ENCODE measurements at places on chromosomes 4 and X.

GRCh38 chr4:41215969-41216293 is 1.6 kb upstream of the APBB2 start:
- no peak for DNase-seq

DNA sequence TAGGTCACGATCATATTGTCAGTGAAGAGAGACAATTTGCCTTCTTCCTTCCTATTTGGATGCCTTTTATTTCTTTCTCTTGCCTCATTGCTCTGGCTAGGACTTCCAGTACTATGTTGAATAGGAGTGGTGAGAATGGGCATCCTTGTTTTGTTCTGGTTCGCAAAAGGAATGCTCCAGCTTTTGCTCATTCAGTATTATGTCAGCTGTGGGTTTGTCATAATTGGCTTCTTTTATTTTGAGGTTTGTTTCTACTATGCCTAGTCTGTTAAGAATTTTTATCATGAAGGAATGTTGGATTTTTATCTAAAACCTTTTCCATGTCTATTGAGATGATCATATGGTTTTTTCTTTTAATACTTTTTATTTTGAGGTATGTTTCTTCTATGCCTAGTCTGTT is 152.3 kb upstream of the MAD2L1 start:
- DNase-seq, result no peak

- DNase-seq, result no peak
Observed at GRCh38 chr4:138241281-138242075, 671 bp downstream of the SLC7A11 start.

- no peak for DNase-seq
Observed at GRCh38 chrX:69603566-69604194, 12.2 kb upstream of the EDA start.

DNA sequence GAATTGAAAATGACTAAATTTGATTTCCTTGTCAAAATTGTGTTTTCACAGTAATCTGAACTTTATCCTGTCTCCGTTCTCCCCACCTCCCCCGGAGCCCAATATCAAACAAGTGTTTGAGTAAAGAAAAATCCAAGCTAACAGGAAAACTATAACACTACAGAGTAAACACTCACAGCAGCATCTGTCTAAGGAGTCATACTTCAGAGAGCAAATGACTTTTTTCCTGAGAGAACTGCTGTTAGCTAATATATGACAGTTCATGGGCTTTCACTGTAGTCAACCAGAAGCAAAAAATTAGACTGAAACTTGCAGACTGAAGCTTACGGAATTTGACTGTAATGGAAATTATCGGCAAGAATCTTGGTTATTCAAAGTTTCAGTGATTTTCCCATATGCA is 321.7 kb downstream of the ANKRD50 start:
- no peak for DNase-seq

DNA sequence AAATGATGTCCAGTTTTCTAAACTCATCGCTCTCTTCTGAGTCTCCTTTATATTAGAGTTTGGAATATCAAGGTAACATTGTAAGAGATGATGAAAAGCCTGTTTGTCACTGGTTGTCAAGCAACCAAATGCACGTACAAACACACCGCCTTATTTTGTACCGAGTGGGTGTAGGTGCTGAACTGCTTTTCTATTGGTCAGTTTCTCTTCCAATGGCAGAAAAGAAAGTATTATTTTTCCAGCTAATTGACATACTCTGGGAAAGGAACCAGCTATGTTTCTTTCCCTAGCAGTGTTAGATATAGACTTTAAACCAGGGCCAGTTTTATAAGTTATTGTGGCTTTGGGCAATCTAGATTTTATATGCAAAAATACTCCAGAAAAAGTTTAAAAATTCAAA is 6.6 kb upstream of the PPM1K start:
- DNase-seq, result no peak

GRCh38 chr4:144903953-144904711 is 193.9 kb downstream of the ANAPC10 start:
- DNase-seq, result no peak

DNA sequence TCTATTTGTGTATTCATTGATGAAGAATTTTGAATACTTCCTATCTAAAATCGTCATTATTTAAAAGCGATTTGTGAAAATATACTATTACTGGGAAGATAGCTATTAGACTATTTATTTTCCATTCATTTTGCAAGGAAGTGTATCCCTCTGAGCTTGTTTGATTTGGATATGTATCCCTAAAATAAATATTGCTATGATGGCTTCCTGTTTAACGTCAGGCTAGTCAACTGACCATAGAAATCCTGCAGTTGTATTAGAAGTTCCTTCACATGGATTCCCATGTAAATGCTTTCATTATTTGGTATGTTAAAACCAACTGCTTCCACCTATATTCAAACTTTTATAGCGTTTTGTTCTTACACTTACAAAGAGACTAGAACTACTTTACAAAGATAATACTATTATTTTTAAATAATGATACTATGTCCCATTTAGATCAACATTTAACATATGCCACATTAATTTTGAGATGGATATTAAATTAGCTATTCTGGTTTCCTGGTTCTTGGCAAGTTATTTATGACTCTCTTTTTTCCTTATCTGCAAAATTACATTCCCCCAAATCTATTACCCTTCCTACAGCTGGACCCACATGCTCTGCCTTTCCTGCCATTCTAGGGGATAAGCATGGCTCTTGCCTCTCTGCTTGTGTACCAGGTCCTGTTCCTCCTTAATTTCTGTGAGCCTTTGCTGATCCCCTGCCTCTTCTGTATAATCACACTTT is 26.7 kb upstream of the PDE5A start:
- no peak for DNase-seq

DNA sequence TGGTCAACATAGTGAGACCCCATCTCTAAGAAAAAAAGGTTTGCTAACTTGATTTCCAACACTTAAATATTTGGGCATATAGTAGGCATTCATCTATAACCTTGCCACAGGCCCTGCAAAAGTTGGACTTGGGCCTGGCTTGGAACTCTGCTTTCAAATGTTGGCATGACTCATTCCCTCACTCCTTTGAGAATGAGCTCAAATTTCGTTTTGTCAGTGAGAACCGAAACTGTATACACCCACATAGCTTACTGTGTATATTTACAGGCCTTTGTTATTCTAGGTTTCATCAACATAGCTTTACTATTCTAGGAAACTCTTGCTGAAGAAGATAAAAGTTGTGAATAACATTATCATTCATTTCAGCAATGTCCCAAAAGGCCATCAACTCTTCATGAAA is 88.7 kb upstream of the ELOVL6 start:
- no peak for DNase-seq

GRCh38 chrX:31931225-31931624 is 859.4 kb upstream of the FTHL17 start:
- DNase-seq, result no peak

DNA sequence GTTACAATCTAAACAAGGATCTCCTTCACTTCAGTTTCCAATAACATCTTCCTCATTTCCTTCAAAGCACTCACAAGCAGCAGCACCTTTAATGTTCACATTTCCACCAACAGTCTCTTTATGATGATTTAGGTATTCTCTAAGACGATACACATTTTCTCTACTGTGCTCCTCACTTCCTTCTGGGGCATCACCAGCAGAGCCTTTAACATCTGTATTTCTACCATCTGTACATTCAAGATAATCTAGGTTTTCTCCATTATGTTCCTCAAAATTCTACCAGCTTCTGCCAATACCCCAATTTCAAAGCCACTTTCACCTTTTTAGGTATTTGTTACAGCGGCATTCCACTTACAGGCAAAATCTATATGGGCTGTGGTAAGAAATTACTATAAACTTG is 80.6 kb downstream of the FBXW7 start:
- DNase-seq, result no peak

- DNase-seq, result no peak
Observed at GRCh38 chrX:21384178-21384577, 10.0 kb downstream of the CNKSR2 start.

DNA sequence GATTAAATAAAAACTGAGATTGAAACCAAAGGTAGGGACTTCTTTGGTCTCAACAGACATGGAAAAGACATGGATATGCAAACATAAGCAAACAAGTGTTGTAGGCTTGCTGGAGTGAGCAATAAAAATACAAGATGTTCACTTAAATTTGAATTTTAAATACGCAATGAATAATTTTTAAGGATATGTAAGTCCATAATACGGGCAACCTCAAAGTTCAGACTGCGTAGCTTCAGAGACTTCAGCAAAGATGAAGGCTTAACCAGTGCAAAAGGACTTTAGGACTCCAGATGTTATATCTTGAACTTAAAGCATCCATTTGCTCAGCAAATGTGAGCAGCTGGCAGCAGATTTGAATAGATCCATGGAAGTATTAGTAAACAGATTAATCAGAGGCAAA is 549.3 kb downstream of the ARAP2 start:
- no peak for DNase-seq

- no peak for DNase-seq
Observed at GRCh38 chr4:144104509-144105130, 35.9 kb downstream of the GYPA start.

- DNase-seq, result no peak
Observed at GRCh38 chr4:309807-310206, 4.5 kb upstream of the ZNF732 start.

DNA sequence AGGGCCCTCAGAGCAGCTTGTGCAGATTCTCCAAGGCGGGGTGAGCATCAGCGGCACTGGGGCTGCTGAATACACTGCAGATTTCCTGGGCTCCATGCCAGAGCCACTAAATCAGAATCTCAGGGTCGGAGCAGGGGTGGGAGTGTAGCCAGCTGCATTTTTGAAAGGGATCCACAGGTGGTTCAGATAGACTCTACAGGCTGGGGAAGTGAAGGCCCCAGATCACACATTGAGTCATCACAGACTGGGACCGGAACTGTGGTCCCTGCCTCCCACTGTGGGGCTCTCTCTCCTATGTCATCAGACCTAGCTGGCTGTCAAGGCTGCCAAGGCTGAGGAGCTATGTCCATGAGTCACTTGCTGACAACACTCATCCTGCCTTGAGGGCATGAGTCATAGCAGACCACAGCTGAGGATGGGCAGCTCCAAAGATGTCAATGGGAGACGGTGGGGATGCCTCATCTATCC is 162.3 kb upstream of the MAMLD1 start:
- no peak for DNase-seq

DNA sequence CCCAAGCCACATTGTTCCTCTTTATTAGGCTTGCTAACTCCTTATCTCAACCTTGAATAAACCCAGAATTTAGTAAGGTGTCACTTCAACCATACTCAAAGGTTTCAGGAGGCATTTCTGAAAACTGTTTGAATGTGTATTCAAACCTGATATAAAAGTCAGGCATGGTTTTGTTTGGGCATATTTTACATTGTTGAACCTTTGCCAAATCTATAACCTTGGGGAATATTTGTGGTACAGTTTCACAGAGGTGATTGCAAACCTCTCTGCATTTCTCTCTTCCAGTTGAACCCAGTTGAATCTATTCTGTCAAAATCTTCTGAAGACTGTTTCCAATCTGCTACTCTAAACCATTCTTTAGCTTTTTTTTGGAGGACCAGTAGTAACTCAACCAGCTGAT is 409.0 kb downstream of the TECRL start:
- DNase-seq, result no peak

GRCh38 chrX:136745215-136746173 is 35.2 kb downstream of the ARHGEF6 start:
- no peak for DNase-seq

DNA sequence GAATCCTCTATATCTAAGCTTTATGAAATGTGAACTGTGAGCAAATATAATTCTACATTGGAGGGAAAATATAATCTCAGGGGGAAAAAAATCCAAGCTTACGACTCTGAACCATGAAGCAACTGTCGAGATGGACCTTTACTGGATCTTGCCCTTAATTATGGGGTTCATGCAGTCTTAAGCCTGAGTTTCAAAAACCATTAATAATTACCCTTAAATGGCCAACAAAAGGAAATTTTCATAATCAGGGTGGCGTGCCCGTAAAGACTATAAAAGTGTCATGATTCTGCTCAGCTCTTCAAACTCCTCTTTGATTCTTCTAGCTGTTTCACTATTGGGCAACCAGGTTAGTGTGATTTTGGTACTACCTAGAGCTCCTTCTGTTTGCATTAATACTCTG is at the start of gene S100G:
Gene S100G (plus strand): TSS at position 301 of the 400 bp plus-strand sequence. CDS start 849 bp downstream, outside the sequence.
- no peak for DNase-seq

- DNase-seq, result no peak
Observed at GRCh38 chrX:153407736-153408135, 3.5 kb upstream of the ZFP92 start.

GRCh38 chr4:2103843-2104547 is 44.9 kb downstream of the NAT8L start:
- DNase-seq, result no peak

DNA sequence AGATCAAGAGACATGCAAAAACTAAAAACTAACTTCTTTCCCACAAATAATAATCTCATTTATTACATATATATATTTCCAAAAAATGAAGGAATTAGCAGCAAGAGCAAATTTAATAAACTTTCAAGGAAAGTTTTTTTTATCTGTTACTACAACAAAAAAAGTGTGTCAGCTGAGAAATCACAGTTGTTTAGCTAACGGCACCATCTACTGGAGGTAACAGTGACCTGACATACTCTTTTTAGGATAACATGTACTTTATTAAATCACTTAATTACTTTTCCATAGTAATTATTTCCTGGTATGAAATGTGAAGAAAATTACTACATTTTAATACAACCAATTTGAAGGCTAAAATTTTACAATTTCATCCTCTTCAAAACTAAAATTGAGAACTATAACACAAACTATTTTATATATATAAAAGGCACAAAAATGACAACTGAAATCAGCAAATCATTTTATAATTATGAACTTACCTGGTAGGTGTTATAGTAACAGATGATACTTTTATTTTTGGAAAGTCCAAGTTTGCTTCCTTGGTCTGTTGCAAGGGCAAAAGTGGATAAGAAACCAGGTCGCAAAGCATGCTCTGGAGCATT is 9.1 kb downstream of the LAMTOR3 start:
- DNase-seq, result no peak

GRCh38 chr4:172055046-172055445 is 241.8 kb downstream of the GALNTL6 start:
- DNase-seq, result no peak

DNA sequence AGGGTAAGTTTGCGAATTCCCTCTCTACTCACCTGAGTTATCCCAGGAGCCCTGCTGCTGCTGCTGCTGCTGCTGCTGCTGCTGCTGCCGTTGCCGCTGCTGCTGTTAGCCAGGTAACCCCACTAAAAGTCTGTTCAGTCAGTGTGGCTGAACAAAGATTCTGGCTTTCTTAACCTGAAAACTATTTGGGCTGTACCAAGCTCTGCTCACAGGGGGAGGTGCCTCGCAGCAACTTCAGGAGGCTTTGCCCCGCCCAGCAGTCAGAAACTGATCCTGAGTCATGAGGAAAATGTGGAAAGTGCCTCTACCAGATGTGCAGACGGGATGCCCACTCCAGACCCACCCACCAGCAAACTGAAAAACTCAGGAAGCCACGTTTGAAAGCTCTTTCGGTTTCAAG is at the start of gene CAPN6:
Gene CAPN6 (minus strand): TSS at position 145 of the 400 bp plus-strand sequence. CDS start 6,547 bp downstream, outside the sequence.
- DNase-seq, result no peak

All from NCI-H1694 (cell line).